Fibroblast of lung (primary cell): ENCODE measurements at places on chromosomes 5 and 9.

DNA sequence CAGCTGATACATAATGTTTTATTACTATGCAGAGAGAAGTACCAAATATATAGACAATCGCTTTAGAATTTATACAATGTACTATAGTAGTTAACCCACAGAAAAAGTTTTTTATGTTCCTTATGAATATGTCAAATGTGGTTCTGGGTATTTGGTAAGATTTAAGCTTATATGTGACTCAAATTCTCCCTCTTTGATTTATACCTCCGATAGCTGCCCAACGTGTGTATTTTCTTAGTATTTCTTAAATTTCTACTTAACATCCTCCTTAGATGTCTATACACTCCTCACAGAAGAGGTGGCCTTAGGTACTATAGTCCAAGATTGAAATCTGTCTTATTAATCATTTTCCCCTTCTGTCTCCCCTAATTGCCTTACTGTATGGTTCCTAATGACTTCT, 138.6 kb upstream of the TNFAIP8 start:
- no peak for DNase-seq

DNA sequence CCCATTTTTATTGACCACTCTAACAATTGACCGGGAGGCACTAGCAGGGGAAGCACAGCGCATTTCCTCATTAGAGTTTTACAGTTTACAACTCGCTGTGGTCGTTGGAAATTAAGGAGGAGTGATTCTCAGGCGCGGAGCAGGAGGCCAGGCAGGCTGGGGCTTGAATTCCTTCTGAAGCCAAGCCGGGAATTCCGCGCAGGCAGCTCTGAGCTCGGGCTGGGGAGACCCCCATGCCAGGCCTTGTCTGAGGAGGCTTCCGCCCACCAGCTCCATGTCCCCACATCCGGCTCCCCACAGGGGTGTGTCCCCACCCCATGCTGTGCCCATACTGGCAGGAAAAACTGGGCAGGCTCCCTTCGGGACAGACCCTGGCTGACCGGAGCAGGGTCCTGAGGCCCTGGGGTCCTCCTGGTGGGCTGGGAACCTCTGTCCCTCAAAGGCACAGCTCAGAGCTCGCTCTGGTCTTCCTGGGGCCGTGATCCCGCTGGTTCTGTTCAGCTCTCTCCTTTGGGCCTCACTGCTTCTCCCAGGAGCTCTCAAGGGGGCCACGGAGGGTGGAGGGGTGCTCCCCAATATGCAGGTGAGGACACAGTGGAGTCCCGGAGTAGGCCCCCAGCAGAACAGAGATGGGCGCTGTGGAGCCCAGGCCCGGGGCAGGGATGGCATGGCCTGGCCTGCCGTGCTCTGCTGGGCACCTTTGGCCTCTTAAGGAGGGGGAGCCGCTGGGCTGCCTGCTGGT, 1.3 kb upstream of the NRARP start:
- no peak for DNase-seq

- no peak for DNase-seq
These were observed 41.9 kb downstream of the TJP2 start for GRCh38 chr9:69215774-69216485.

GRCh38 chr5:133287500-133287899, 235.7 kb downstream of the HSPA4 start:
- peak; percentile 34 for DNase-seq

DNA sequence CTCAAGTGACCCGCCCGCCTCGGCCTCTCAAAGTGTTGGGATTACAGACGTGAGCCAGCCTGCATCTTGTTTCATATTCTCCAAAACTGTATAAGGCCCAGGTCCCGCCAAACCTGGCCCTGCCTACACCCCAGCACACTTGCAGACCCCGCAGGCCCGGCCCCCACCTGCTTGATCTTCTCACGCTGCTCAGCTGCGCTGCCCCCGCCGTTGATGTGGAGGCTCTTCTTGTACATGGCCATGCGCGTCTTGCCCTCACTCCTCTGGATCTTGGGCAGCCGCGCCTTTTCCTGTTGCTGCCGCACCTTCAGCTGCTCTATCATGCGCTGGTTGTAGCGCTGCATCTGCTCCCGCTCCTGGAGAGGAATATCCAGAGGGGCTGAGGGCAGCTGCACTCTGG, 49.0 kb upstream of the FBXW11 start:
- no peak for DNase-seq

GRCh38 chr5:151870820-151871219, 53.8 kb downstream of the GLRA1 start:
- peak; percentile 74 for DNase-seq

- no peak for DNase-seq
These were observed 24.5 kb downstream of the PRRC2B start for GRCh38 chr9:131418143-131419025.

DNA sequence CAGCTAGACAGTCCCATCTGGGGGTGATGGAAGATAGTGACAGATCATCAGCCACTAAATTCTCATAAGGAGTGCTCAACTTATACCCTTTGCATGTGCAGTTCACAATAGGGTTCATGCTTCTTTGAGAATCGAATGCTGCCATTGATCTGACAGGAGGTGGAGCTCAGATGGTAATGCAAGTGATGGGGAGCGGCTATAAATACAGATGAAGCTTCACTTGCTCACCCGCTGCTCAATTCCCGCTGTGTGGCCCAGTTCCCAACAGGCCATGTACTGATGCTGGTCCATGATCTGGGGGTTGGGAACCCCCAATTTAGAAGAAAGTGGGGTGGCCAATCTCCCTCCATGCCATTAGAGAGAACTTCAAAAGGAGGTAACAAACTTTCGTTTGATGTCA, 44.9 kb upstream of the ZNF462 start:
- DNase-seq, result no peak

- DNase-seq, result no peak
These were observed 286.3 kb upstream of the EFNA5 start for GRCh38 chr5:107957051-107957450.

DNA sequence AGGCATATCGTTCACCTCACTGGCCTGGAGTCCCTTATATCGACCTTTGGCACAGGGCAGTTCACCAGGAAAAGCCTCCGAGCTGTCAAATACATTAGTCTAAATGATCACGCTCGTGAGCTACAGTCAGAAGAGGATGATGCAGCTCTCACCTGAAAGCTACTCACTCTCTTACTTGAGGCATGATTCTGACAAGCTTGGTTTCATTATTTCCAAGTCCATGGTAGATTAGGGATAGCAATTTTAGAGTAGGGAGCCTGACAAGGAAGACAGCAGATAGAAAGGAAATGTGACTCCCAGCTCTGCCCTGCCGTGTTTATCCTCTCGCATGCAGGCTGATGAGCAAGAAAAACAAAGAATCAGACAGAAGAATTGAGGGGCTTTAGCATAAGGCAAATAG, 98.0 kb upstream of the MAP1B start:
- no peak for DNase-seq

GRCh38 chr5:53030893-53031292, 41.7 kb downstream of the ITGA2 start:
- peak; percentile 43 for DNase-seq

GRCh38 chr5:166959766-166960165, 1331.7 kb upstream of the WWC1 start:
- DNase-seq, result no peak

- DNase-seq, result no peak
These were observed 20.5 kb downstream of the KIAA1958 start for GRCh38 chr9:112507001-112507680.

GRCh38 chr5:132019857-132020555, 8.5 kb upstream of the ACSL6 start:
- DNase-seq, result no peak

GRCh38 chr5:101370181-101370580, 467.1 kb upstream of the ST8SIA4 start:
- no peak for DNase-seq

DNA sequence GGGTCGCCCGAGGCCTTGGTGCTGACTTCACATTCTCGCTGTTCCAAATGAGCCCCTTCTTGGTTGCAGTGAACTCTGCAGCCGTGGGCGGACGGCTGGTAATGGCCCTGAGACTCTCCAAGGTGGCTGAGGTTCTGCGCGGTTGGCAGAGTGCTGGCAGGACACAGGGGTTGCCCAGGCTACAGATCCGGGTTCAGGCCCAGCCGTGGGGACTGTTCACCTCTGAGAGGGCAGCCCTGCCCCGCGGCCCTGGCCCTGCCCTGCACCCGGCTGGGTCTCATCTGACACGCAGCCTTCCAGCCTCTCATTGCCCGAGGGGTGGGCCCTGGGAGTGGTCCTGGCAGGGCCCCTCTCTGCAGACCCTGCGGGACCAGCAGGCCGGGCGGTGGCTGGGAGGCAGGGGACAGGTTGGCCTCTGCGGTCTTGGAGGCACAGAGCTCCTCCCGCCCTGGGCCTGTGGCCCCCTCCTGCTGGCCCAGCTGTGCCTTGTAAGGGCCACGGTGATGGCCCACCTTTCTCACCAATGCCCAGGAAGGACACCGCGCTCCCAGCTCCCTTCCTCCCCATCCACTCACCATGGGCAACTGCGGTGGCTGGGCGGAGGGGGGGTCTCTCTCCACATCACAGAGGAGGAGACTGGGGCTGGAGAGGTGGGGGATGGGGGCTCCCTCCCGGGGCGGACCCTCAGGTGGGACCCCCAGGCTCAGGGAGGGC, 51.6 kb downstream of the AHRR start:
- peak; percentile 40 for DNase-seq

DNA sequence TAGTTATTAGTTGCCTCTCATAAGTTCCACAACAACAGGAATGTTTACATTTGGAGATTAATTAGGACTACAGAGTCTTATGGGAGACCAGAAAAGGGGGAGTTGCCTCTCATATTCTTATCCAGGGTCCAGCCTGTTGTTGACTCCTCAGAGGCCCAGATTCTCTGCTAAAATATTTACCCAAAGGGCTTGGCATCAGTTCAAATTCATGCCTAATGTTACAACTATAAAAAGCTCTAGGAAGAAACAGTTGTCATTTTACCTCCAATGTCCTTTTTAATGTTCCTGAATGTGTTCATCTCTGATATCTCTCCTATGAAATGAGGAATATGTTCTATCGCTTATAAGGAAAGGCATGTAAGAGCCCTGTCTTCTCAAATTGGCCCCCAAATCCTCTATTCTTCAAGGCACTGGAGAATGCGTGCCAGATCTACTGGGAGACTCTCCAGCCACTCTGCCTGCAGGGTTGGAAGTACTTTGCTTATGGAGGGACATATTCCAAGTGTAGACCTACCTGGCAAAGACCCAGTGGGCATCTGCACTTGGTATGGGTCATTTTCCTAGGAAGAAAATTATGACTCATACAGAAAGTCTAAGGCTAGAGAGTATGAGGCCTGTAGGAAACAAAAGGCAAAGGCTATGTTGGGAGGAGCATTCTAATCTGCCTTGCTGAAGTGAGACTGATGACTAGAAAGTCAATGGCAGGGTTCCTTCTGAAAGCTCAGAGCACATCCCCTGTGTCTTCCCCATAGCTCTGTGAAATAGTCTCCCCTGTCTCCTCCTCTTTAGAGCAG, 192.6 kb downstream of the ESM1 start:
- peak; percentile 32 for DNase-seq

DNA sequence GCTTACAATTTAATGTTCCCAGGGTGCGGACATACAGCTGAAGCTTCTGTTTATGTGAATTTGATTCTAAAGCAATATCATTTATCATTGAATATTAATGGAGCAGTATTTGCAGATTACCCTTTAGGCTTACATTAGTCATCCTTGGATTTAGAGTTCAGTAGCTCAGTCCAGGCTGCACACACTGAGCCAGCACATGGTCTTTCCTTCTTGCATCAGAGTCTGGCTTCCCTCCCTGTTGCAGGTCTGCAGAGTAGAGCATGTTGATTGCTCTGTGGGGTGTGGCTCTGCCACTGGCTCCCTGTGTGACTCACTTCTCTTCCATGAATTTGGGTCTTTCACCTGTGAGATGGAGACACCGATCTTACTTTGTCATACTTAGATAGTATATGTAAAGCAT, 36.8 kb downstream of the NSG2 start:
- DNase-seq, result peak; percentile 20

DNA sequence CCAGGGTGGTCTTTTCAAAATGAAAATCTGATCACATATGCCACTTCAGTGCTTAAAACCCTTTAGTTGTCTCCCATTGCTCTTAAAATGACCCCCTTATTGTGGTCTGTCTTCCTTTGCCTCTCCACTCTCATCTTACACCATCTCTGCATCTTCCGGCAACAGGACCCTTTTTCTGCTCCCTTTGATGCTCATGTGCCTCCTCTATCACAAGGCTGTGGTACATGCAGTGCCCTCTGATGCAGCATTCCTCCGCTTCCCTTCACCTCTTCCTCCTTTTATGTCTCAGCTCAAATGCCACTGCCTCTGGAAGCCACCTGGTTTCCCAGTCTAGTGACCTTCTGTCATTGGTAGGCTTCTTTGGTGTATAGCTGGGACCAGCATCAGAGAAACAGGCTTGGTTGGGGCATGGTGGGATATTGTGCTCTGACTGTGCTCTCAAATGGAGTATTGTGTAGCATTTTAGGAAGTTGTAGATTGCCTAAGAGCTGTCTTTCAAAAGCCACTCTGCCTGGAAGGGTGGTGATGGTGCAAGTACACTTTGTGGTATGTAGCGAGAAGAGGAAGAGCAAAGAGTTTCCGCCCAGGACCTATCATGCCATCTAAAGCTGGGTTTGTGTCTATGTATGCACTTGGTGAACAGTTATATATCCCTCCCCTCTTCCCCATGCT, 28.1 kb downstream of the ARHGAP26 start:
- no peak for DNase-seq

GRCh38 chr9:115085773-115086377, 32.1 kb downstream of the TNC start:
- no peak for DNase-seq

DNA sequence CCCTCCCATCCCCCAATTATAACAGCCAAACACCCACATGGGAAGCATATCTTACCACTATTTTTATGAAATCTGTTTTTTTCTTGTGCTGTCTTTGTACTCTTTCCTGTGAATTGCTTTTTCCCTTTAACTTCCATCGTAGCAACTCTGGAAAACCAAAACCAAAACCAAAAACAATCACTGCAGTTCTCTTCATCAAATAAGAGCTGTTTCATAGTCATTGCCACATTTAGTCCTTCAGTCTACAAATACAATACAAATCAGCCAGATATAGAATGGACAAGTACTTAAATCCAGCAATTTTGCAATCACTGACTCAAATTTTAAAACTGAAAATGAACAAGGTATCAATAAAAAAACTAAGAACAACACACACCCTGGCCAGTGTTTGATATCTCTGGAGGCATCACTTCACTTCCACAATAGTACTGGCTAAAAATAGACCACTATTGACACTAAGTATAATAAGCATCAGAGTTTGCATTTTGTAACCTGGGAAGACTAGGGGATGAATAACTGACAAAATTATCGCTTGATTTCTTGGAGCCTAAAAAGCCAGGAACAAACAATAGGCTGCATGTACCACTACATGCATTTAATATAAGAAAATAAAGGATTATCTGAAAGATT, 5.4 kb downstream of the PUM3 start:
- peak; percentile 56 for DNase-seq

DNA sequence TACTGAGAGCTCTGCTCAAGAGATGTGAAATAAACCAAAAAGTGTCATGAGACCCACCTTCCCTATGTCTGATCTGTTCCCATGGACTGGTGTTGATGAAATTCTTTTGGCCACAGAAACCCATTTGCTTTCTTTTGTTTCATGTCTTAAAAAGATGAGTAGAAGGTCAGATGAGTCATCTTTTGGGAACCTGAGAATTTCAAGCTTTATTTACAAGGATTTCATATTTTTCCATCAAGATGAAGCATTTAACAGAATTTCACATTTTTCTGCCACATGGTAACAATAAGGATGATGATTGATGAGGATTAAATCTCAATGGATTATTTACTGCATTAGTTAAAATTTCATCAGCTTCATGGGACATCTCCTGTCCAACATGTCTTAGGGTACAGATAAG, 337.8 kb downstream of the DEPDC1B start:
- DNase-seq, result no peak

- peak; percentile 60 for DNase-seq
These were observed 42.1 kb upstream of the STXBP1 start for GRCh38 chr9:127569886-127570401.
